ENCODE measurements at places on chromosomes 1 and 21.

DNA sequence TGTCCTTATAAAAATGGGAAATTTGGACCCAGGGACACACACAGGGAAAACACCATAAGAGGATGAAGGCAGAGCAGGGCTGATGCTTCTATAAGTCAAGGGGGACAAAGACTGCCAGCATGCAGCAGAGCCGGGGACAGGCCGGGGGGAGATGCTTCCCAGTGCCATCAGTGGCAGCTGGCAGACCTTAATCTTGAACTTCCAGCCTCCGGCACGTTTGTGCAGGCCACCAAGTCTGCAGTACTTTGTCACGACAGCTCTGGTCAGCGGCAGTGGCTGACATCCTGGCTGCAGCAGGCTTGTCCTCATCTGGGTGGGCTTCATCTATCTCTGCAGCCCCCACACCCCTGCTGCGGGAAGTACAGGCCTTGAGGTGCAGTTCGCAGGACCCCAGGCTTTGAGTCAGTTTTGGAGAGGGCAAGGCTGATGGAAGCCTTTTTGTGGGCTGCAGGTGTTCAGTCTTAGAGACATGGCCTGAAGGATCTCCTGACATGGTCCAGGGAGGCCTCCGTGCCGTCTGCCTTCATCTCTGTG, 186.0 kb downstream of the DYRK1A start:
- DNase-seq = no peak

GRCh38 chr1:201545851-201546492, 7.0 kb downstream of the NAV1 start:
- no peak for DNase-seq

DNA sequence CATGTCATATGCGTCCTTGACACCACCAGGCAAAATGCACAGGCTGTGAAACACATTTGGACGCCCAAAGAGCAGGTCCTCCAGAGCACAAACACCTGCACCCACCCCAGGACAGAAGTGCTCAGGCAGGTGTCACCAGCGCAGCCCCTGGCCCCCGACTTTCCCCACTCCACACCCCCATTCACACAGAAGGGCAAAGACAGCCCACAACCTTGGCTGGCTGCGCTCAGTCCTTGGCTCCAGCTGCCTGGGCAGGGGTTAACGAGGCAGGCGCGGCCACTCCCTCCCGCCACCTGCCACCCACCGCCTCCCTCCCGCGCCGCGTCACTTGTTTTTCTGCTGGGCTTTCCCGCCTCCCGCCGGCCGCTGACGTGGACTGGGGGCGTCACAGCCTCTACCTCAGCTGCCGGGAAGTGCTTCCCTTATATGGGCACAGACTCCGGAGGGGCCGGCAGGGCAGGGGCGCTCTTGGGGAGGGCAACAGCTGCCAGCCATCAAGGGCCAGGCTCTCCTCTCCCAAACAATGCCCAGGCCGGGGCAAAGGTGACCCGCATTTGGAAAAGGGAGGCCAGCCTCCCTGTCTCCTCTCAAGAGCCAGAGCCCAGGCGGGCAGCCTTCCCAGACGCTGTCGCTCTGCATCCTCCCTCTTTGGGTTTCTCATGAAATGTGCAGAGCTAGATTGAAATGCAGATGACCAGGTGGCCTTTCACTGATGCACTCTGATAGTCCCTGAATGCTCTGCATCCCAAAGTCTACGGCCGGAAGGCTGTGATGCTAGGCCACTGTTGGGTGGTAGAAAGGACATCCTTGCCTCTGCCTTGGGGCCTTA, 14.8 kb upstream of the BTG2 start:
- no peak for DNase-seq

DNA sequence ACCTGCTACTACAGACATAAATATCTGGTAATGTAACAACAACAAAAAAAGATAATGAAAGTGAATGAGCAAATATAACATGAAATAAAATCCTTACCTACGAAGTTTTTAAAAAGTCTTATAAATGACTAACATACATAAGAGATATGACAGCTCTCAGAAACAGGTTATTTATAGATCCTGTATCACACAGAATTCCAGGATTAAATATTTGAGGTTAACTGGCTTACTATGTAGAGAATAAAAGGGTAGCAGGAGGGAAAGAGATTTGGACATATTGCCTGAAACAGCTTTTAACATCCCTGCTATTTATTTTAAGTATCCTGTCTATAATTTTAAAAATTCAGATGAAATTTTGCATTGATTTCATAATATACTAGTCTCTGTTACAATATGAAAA, 16.3 kb downstream of the MYSM1 start:
- DNase-seq = no peak

DNA sequence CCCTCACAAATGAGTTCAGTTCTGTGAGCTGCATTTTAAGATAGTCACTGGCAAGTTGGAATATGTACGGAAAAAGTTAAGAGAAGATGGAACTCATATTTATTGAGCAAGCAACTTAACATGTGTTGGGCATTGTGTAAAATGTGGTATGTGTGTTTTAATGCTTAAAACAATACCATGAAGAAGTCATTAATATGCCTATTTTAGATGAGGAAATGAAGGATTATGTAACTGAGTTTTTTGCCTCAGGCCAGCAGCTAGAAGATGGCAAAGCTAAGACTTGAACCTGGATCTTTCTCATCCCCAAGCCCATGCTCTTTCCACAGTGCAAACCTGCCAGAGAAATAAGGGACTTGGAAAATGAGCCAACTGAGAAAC, 48.9 kb downstream of the SPATA46 start:
- DNase-seq = no peak

DNA sequence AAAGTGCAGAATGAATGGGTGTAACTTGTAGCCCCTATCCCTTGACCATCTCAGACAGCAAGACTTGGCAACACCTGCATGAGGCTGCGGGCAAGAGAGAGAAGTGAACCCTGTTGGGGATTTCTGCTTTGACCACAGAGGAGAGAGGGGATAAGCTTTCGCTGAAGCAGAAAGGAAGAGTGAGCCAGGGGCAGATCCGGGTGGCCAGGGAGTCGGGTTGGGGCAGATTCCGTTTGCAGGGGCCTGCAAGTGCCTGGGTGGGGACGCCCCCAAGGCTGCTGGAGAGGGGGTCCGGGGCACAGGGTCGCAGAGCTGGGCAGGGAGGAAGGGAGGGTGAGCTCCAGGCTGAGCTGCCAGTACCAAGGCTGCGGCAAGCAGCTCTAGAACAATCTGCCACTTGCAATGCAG, 25.3 kb upstream of the PIK3CD start:
- DNase-seq = no peak

DNA sequence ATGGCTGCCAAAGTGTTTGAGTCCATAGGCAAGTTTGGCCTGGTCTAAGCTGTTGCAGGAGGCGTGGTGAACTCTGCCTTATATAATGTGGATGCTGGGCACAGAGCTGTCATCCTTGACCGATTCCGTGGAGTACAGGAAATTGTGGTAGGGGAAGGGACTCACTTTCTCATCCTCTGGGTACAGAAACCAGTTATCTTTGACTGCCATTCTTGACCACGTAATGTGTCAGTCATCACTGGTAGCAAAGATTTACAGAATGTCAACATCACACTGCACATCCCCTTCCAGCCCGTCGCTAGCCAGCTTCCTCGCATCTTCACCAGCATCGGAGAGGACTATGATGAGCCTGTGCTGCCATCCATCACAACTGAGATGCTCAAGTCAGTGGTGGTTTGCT, 215.8 kb upstream of the JUN start:
- no peak for DNase-seq

DNA sequence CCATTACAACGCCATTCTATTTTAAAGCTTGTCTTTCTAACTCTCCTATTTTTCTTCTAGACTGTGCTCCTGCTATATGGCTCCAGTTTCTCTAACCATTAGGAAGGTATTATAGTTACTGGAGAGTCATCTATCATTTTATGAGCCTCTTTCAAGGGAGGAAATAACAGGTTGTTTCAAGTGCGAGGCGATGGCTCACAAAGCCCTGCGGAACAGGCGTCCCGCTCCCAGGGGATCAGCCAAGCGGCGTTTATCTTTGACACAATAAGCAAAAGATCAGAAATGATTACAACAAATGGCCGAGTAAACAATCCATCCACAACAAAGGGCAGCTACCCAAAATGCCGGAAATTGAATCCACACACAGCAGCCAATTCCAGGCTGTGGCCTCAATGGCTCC, 249.5 kb upstream of the POU3F1 start:
- no peak for DNase-seq

DNA sequence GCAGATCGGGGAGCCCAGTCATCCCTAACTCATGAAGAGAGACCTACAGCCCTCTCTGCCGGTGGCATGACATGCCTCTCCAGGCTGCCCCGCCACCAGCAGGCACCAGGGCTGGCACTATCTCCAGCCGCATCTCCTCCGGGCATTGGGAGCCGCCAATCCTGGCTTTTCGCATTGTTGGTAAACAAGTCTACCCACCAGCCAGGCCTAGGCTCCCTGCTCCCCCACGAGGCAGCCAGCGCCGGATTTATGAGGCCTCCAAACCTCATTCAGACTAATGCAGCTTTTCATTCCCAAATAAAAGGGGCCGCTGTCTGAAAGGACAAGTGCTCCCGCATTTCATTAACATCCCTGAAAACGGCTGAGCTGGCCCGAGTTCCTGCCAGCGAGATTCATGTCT, 3.4 kb upstream of the GRIK3 start:
- DNase-seq = no peak

- DNase-seq = no peak
Observed at GRCh38 chr1:47647327-47647845, 209.5 kb downstream of the FOXD2 start.
